ENCODE measurements at places on chromosomes 5 and 9.

DNA sequence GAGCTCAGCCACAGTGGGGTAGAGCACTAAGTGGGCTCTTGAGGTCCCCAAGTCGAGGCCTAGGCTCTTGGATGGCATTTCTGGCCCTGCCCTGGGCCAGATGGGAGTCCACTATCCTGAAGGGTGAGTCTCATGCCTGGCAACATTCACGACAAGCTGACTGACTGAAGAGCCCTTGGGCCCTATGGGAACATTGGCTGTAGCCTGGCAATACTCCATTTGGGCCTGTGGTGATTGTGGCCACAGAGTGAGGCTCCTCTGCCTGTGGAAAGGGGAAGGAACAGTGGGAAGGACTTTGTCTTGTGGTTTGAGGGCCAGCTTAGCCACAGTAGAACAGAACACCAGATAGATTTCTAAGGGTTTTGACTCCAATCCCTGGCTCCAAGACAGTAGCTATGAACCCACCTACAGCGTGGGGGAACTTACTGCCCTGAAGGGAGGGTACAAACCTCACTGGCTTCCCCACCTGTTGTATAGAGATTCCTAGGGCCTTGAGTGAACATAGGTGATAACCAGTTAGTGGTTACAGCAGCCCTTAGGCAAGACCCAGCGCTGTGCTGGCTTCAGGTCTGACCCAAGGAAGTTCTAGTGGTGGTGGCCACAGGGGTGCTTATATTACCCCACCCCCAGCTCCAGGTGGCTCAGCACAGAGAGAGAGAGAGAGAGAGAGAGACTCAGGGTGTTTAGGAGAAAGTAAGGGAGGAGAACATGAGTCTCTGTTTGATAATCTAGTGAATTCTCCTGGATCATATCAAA lies 72.4 kb downstream of the KIAA0825 start:
- no peak for DNase-seq

- no peak for DNase-seq
These were observed 57.7 kb downstream of the MAPKAP1 start for GRCh38 chr9:125649315-125649714.

DNA sequence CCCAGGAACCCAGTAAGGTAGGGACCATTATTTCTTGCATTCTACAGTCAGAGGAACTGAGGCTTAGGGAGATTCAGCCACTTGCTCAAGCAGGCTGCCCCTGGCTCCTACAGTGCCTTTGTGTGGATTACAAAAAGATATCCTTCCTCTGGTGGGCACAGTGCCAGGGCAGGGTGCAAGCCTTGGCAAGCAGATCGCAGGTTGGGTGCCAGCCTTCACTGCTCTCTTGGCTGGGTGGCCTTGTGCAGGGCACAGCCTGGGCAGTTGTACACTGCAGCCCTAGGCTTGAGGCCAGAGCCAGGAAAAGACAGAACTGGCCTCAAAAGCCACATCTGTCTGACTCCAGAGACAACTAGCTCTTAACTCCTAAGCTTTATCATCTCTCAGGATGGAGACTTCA lies 15.0 kb downstream of the DOCK2 start:
- DNase-seq: no peak

GRCh38 chr5:64682608-64683007 lies 7.7 kb upstream of the SHISAL2B start:
- DNase-seq: no peak

DNA sequence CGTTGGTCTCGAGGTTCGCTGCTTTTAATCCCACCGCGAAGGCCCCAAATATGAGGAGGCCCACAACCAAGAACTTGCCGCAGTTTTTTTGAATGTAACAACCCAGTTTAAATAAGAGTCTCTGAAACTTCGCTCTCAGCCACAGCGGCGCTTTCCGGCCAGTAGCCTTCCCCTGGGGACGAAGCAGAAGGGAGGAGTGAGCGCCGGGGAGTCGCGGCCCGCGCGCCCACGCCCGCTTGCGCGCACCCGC lies 10.4 kb downstream of the PTCH1 start:
- no peak for DNase-seq

- DNase-seq: no peak
These were observed 158.6 kb upstream of the CD180 start for GRCh38 chr5:67355120-67355713.
